A172 (cell line): ENCODE measurements at places on chromosomes 6 and 20.

GRCh38 chr6:86459978-86460377, 477.4 kb upstream of the HTR1E start:
- DNase-seq = no peak

GRCh38 chr6:33073431-33073871, at the start of gene HLA-DPA1:
Gene HLA-DPA1, minus strand, starts transcription at chr6:33073649.
- no peak for DNase-seq

DNA sequence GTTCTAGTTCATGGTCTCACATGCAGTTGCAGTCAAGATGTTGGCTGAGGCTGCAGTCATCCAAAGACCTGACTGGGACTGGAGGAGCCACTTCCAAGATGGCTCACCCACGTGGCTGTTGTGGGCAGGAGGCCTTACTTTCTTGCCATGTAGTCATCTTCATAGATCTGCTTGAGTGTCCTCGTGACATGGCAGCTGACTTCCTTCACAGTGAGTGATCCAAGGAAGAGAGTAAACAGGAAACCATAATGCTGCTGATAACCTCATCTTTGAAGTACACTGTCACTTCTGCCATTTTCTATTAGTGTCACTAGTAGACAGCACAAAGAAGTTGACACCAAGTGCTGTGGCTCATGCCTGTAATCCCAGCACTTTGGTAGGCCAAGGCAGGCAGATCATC, 40.1 kb upstream of the AKIRIN2 start:
- no peak for DNase-seq

DNA sequence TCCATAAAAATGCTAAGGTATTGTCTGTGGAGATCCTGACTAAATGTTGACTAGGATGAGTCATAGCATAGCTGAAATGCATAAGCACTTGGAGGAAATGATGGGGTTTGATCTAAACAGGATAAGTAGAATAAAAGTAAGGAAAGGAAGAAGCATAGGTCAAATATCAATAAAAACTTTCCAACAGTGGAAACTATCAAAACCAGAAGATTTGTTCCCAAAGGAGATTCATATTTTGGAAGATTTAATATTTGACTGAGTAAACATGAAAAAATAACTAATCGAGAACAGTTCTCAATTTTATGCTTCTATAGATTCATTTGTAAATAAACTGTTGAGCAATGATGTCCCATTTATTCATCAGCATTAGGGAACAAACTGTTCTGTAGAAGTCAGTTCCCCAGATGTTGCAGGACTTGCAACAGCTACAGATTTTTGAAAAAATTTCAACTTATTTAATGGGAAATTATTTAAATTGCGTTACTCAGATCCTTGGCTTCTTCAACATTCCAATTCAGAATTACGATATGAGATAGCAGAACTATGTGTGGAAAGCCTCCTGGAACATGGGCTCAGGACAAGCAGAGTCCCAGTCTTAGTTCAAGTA, 133.7 kb upstream of the TBX18 start:
- DNase-seq = peak; percentile 46
